T-cell (primary cell): ENCODE measurements at places on chromosomes 11 and 22. TPM values are rescaled to one million over a fixed set of nuclear protein-coding genes. Genes with fewer than 3 reads are reported as not detected.

Gene OR8G1
- total RNA-seq = not detected

GRCh38 chr11:8871171-8871775 is 39.7 kb upstream of the AKIP1 start:
- no peak for DNase-seq

Gene OR52A1
- total RNA-seq = not detected

GRCh38 chr11:63813563-63814382 is 517 bp downstream of the SPINDOC start:
- peak; percentile 20 for DNase-seq

Gene CLDN5
- total RNA-seq = 0.85 TPM

GRCh38 chr11:44716256-44716655 is 10.5 kb upstream of the TSPAN18 start:
- no peak for DNase-seq

DNA sequence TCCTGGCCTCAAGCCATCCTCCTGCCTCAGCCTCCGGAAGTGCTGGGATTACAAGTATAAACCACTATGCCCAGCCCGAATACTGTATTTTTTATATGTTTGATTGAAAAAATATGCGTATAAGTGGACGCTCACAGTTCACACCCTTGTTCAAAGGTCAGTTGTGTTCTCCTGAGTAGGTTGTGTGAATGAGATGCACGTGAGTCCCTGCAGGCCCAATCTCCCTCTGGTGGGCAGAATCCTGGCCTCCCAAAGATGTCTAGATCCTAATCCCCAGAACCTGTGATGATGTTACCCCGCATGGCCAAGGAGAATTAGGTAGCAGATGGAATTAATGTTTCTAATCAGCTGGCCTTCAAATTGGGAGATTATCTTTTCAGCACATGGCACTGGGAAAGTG is 41.9 kb downstream of the CTTN start:
- DNase-seq = no peak

- DNase-seq = peak; percentile 26
Observed at GRCh38 chr11:124402326-124402922, 3.6 kb upstream of the OR8B3 start.

Gene PRRG4
- 0.03 TPM for total RNA-seq

GRCh38 chr11:87394924-87395323 is 357.2 kb downstream of the TMEM135 start:
- DNase-seq = no peak

Gene DGCR2
- total RNA-seq = 71.5 TPM

Gene GRAMD4
- 23.9 TPM for total RNA-seq

- no peak for DNase-seq
Observed at GRCh38 chr22:28297504-28297903, 378.4 kb upstream of the PITPNB start.

GRCh38 chr11:87600938-87601337 is 563.2 kb downstream of the TMEM135 start:
- no peak for DNase-seq

GRCh38 chr22:19688301-19689290 is 25.7 kb upstream of the SEPTIN5 start:
- no peak for DNase-seq

GRCh38 chr11:90500922-90501568 is 278.2 kb upstream of the CHORDC1 start:
- DNase-seq = no peak

DNA sequence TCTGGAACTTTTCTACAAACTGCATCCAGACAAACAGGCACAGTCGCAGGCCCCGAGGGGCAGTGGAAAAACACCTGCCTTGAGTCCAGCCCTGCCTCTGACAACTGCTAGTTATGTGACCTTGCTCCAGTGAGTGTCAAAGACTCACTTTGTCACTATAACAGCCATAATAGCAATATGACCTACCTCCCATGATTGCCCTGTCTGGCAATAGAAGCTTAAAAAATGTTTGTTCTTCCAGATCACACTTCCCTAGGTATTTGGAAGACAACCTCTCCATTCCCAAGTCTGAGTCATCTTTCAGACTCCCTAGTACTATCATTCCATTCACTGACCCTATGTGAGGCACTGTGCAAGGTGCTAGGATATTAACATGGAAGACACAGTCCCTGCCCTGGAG is 74.5 kb downstream of the RPL27A start:
- DNase-seq = no peak

GRCh38 chr22:37259540-37260029 is 15.5 kb upstream of the RAC2 start:
- no peak for DNase-seq

GRCh38 chr11:101863361-101863760 is 51.4 kb upstream of the CEP126 start:
- DNase-seq = no peak

DNA sequence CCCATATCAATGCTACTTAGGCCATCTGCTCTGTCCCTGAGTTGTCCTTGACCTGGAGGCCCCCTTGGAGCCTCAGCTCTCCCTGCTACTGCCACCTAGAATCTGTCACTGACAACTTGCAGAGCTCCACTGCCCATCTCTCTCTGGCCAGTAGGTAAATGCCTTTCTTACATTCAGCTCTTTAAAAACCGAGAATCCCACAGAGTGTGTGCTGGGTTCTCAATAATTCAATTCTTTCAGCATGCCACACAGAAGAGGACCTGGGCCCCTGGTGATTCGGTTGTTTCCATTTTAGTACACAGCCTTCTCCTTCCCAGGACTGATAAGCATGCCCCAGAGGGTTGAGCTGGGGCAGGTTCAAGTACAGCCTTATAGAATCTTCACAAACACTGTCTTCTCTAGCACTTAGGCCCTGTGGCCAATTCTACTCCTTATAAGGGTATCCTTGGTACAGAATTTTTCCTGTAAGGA is 22.0 kb upstream of the IPO7 start:
- DNase-seq = no peak

Gene GLB1L2
- 1.4 TPM for total RNA-seq
